Natural killer cell (primary cell): ENCODE measurements at places on chromosomes 2 and 18. TPM values are rescaled to one million over a fixed set of nuclear protein-coding genes. Genes with fewer than 3 reads are reported as not detected.

GRCh38 chr18:31592506-31593157, 955 bp downstream of the TTR start:
- no peak overlapping the region for H3K27ac ChIP-seq
- no peaks in the 10 kb centered on the region for H3K27me3 ChIP-seq
- no peaks in the 10 kb centered on the region for H3K4me1 ChIP-seq
- DNase-seq = no peak
- no peaks in the 10 kb centered on the region for H3K36me3 ChIP-seq
- no peak overlapping the region for H3K4me3 ChIP-seq

DNA sequence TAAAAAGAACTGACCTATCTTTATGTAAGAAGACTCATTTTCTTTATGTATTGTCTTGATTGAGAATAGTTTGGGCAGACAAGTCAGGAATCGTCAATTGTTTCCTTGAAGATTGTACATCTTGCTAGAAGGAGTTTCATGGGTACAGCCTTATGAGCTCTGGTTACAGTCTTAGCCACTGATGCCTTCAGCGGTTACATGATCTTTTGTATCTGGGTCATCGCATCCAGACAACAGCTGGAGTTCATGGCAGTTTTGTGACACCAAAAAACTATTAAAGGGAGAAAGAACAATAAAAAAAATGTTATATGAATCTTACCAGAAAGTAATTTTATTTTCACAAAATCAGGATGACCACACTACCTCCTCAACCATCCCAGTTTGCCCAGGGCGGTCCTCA, 520.5 kb upstream of the CDH7 start:
- no peaks in the 10 kb centered on the region for H3K4me1 ChIP-seq
- no peak overlapping the region for H3K27ac ChIP-seq
- no peak for DNase-seq
- no peak overlapping the region for H3K4me3 ChIP-seq

GRCh38 chr18:26992926-26993325, 127.4 kb upstream of the AQP4 start:
- no peaks in the 10 kb centered on the region for H3K27me3 ChIP-seq
- H3K4me3 ChIP-seq = no peak overlapping the region
- no peaks in the 10 kb centered on the region for H3K4me1 ChIP-seq
- H3K36me3 ChIP-seq = no peaks in the 10 kb centered on the region
- no peak for DNase-seq

- H3K4me1 ChIP-seq = no peaks in the 10 kb centered on the region
- no peak for DNase-seq
- no peaks in the 10 kb centered on the region for H3K27me3 ChIP-seq
- no peaks in the 10 kb centered on the region for H3K36me3 ChIP-seq
- H3K27ac ChIP-seq = no peak overlapping the region
Measured at GRCh38 chr2:11962707-11963328, 216.4 kb downstream of the LPIN1 start.

DNA sequence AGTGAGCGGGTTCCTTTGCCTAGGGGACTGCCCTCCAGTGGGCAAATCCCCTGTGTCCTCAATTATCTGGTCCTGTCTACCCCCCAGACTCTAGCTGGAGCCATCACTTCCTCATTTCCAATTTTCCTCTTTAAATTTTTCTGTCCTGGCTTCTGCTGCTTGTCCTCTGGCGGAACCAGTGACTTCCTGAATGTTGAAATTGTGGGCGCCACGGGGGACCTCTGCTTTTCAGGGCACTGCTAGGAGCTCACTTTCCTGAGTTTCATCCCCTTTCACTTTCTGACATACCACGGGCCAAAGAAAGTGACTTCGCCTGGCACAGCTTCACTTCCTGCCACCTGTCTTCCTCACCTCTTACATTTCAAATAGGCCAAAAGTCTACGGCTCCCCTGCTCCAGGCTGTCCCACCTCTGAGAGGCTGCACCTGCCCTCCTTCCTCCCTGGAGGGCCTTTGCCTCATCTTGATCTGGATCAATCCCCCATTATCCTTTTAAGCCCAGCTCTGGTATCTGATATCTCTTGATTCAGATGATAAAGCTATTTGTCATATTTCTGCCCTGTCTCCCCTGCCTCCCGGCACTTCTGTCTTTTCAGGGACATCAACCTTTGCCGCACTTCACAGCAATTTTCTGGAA, 1.4 kb upstream of the MARCO start:
- no peaks in the 10 kb centered on the region for H3K36me3 ChIP-seq
- H3K4me1 ChIP-seq = peaks cover 6% of the 10 kb centered on the region
- H3K27ac ChIP-seq = no peak overlapping the region

DNA sequence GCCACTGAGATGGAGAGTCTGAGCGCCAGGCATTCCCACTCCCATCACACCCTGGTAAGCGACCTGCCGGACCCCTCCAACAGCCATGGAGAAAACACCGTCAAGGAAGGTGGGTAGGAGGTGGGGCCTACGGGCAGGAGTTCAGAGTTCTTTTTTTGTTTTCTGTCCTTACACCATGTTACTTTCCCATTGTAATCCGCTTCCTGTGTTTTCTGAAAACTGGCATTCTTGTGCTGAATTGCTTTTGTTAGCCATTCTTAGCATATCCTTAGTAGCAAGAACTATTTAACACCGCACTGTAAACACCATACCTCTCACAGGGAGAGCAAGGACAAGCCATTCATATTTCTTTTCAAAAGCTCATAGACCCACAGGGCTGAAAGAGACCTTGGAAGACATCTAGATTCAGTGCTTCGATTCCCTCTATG, 46.2 kb downstream of the UNC80 start:
- no peak for DNase-seq
- no peaks in the 10 kb centered on the region for H3K27me3 ChIP-seq
- H3K27ac ChIP-seq = no peak overlapping the region
- no peaks in the 10 kb centered on the region for H3K4me1 ChIP-seq
- H3K4me3 ChIP-seq = no peak overlapping the region

- H3K27ac ChIP-seq = no peak overlapping the region
- no peak overlapping the region for H3K4me3 ChIP-seq
- no peaks in the 10 kb centered on the region for H3K4me1 ChIP-seq
- peaks cover 5% of the 10 kb centered on the region for H3K27me3 ChIP-seq
Measured at GRCh38 chr2:70753031-70753430, 15.0 kb downstream of the ADD2 start.

- H3K27ac ChIP-seq = no peak overlapping the region
- no peaks in the 10 kb centered on the region for H3K36me3 ChIP-seq
- no peak overlapping the region for H3K4me3 ChIP-seq
Measured at GRCh38 chr2:20523073-20523798, 76.4 kb downstream of the RHOB start.

- H3K27me3 ChIP-seq = no peaks in the 10 kb centered on the region
- H3K27ac ChIP-seq = no peak overlapping the region
- H3K4me1 ChIP-seq = no peaks in the 10 kb centered on the region
- H3K36me3 ChIP-seq = no peaks in the 10 kb centered on the region
- DNase-seq = no peak
- H3K4me3 ChIP-seq = no peak overlapping the region
Measured at GRCh38 chr2:112340475-112341267, 65.3 kb downstream of the ZC3H6 start.

DNA sequence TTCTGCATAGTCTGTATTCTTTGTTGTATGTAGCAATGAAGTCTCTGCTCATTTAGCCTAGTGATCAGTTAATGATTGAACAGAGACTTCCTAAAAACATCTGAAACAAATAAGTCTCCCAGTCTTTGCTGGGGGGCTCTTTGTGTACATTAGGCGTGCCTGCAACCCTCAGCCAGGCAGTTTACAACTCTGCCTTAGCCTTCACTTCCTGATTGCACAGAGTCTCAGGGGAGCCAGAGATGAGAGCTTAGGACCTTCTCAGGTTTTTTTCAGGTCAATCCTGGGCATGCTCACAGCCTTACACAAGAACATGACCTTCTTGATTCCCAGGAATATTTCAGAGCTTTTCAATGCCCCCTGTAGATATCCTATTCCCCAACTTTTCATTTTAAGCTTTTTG, 44.0 kb upstream of the BIN1 start:
- no peak for DNase-seq
- H3K27me3 ChIP-seq = no peaks in the 10 kb centered on the region
- no peak overlapping the region for H3K4me3 ChIP-seq
- H3K4me1 ChIP-seq = no peaks in the 10 kb centered on the region
- no peak overlapping the region for H3K27ac ChIP-seq

DNA sequence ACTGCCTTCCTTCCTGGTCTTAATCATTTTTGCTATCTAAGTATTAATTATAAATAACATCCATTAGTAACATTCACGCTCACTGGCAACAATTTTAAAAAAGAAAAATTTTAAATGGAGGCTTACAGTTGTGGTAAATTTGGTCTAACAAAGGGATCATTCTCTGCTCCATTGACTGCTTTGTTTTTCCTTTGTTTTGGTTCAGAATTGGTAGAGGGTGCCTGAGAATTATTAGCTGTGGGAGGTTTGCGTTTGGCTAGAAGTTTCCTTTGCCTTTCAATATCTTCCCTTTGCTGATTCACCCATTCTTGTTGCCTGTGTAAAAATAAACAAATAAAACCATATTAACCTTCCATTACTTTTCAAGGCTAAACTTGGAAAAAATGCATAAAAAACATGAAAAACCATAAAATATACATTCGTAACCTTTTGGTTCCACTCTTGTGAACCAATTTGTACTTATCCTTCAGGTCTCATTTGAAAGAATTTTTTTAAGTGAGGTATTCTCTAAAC, 114.6 kb downstream of the TLK1 start:
- DNase-seq = no peak
- no peaks in the 10 kb centered on the region for H3K27me3 ChIP-seq
- no peak overlapping the region for H3K4me3 ChIP-seq
- peaks cover 67% of the 10 kb centered on the region for H3K36me3 ChIP-seq

DNA sequence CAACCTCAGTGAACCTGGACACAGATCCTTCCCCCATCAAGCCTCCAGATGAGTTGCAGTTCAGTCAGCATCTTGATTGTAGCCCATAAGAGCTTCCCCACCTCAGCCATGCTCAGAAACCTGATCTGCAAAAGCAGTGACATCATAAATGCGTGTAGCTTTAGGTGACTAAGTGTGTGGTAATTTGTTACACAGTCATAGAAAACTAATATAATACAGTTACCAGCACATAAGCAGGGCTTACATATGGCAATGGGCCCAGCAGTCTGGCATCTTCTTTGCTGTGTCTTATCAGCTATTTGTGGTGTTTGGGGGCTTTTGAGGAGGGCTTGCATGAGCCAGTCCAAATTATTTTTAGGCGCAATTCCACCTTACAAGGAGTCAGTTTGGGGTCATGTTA, 807.0 kb downstream of the SLC4A3 start:
- no peaks in the 10 kb centered on the region for H3K4me1 ChIP-seq
- no peak overlapping the region for H3K4me3 ChIP-seq
- H3K36me3 ChIP-seq = no peaks in the 10 kb centered on the region
- DNase-seq = no peak
- H3K27ac ChIP-seq = no peak overlapping the region

GRCh38 chr18:40159141-40160017, 1795.7 kb upstream of the PIK3C3 start:
- DNase-seq = no peak
- no peak overlapping the region for H3K4me3 ChIP-seq
- H3K27ac ChIP-seq = no peak overlapping the region
- H3K4me1 ChIP-seq = no peaks in the 10 kb centered on the region
- no peaks in the 10 kb centered on the region for H3K36me3 ChIP-seq
- no peaks in the 10 kb centered on the region for H3K27me3 ChIP-seq

GRCh38 chr2:12504443-12504842, 212.3 kb upstream of the TRIB2 start:
- no peak for DNase-seq
- H3K4me1 ChIP-seq = peaks cover 64% of the 10 kb centered on the region
- no peaks in the 10 kb centered on the region for H3K27me3 ChIP-seq
- H3K36me3 ChIP-seq = no peaks in the 10 kb centered on the region

GRCh38 chr2:77513191-77513590, 9.0 kb downstream of the LRRTM4 start:
- no peak overlapping the region for H3K27ac ChIP-seq
- no peaks in the 10 kb centered on the region for H3K36me3 ChIP-seq
- H3K4me1 ChIP-seq = no peaks in the 10 kb centered on the region
- no peak for DNase-seq
- H3K4me3 ChIP-seq = no peak overlapping the region

- no peak for DNase-seq
- no peaks in the 10 kb centered on the region for H3K4me1 ChIP-seq
- H3K36me3 ChIP-seq = no peaks in the 10 kb centered on the region
Measured at GRCh38 chr2:49972699-49973098, 818.4 kb upstream of the FSHR start.

- no peak overlapping the region for H3K4me3 ChIP-seq
- H3K27ac ChIP-seq = no peak overlapping the region
- no peaks in the 10 kb centered on the region for H3K27me3 ChIP-seq
- H3K4me1 ChIP-seq = no peaks in the 10 kb centered on the region
- H3K36me3 ChIP-seq = no peaks in the 10 kb centered on the region
Measured at GRCh38 chr2:130896813-130897212, 60.1 kb downstream of the ARHGEF4 start.

DNA sequence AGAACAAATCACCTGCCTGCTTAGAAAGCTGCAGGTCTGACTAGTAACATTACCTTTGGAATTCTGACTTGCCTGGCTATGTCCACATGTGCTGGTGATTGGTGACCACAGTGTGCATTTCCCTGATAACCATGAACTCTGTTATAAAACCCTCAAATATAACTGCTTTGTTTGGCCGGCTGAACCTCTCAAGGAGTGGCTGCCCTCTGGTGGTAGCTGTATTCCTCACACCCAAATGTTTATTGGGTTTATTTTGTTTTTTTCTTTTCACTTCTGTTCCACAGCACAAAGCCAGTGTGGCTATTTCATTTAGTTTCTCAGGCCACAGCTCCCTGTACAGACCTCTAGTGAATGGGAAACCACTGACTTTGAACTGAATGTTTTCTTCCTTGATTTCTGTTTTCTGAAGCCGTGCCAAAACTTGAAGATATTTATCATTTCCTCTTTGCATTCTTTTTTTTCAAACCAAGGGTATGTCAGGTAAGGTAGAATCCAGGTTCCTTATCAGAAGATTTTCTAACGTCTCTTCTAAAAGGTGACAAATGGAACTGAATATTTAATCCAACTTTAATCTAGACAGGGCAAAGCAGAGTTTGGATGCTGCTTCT, 549.0 kb upstream of the VRK2 start:
- peak; percentile 18 for DNase-seq
- no peak overlapping the region for H3K4me3 ChIP-seq
- H3K4me1 ChIP-seq = no peaks in the 10 kb centered on the region
- no peaks in the 10 kb centered on the region for H3K36me3 ChIP-seq
- no peak overlapping the region for H3K27ac ChIP-seq
- no peaks in the 10 kb centered on the region for H3K27me3 ChIP-seq

- H3K4me1 ChIP-seq = no peaks in the 10 kb centered on the region
- DNase-seq = no peak
- H3K36me3 ChIP-seq = no peaks in the 10 kb centered on the region
- H3K27ac ChIP-seq = no peak overlapping the region
- no peaks in the 10 kb centered on the region for H3K27me3 ChIP-seq
Measured at GRCh38 chr2:66389651-66390131, 45.2 kb upstream of the MEIS1 start.

Gene FSHR
- not detected for total RNA-seq

Gene MSTN
- not detected for total RNA-seq

Gene SPC25
- 1.0 TPM for total RNA-seq

Gene FER1L5
- not detected for total RNA-seq

Gene HMSD
- total RNA-seq = not detected

Gene KLHL30
- total RNA-seq = not detected

Gene VWC2L
- total RNA-seq = not detected

Gene CIB4
- not detected for total RNA-seq

Gene SULT1C2
- not detected for total RNA-seq

Gene SLC19A3
- total RNA-seq = not detected

Gene SKOR2
- total RNA-seq = not detected

Gene MAP3K19
- total RNA-seq = not detected
